Effector memory CD4-positive, alpha-beta T cell (primary cell): ENCODE measurements at places on chromosomes 2 and 18.

DNA sequence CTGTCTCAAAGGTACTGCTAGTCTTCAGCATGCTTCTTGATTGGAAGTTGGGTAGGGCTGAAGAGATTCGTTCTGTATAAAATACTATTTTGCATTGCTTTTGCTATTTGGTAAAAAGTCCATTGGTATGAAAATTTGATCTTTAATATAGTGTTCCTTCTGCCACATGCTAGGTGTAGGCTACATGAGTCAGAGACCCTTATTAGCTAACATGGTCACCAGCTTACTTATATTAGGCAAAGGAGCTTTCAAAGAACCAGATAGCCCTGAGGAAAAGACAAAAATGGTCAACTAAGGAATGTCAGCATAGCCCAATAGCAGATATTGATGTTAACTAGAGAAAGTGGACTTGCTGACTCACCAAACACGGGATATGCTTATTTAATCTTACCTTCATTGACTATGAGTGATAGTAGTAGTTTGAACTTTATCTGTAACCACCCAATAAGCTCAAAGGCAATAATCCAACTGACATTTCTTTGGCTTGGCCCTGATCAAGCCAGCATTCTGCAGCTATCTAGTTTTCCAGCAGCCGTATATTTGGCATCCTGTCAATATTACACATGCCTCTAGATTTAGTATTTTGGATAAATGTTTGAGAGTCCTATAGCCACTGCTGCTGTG is 110.0 kb downstream of the TPGS2 start:
- DNase-seq, result no peak

- DNase-seq, result no peak
Measured at GRCh38 chr2:145075454-145076062, 555.6 kb upstream of the ZEB2 start.

DNA sequence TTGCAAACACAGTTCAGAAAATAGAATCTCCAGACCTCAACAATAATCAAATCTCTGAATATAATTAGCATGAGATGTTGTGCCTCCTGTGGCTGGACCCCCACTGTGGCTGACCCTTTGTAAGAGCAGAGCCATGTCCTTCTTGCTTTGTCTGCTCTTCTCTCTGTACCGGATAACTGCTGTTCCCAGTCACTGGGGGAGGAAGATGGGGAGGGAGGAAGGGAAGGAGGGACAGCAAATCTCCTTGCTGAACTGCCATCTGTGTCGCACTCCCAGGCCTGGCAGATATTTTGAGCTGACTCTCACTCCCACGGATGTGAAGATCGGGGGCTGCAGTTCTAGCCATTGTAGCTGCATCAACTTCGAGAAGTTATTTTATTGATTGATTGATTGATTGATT is 319.0 kb upstream of the CXCR4 start:
- DNase-seq, result no peak

DNA sequence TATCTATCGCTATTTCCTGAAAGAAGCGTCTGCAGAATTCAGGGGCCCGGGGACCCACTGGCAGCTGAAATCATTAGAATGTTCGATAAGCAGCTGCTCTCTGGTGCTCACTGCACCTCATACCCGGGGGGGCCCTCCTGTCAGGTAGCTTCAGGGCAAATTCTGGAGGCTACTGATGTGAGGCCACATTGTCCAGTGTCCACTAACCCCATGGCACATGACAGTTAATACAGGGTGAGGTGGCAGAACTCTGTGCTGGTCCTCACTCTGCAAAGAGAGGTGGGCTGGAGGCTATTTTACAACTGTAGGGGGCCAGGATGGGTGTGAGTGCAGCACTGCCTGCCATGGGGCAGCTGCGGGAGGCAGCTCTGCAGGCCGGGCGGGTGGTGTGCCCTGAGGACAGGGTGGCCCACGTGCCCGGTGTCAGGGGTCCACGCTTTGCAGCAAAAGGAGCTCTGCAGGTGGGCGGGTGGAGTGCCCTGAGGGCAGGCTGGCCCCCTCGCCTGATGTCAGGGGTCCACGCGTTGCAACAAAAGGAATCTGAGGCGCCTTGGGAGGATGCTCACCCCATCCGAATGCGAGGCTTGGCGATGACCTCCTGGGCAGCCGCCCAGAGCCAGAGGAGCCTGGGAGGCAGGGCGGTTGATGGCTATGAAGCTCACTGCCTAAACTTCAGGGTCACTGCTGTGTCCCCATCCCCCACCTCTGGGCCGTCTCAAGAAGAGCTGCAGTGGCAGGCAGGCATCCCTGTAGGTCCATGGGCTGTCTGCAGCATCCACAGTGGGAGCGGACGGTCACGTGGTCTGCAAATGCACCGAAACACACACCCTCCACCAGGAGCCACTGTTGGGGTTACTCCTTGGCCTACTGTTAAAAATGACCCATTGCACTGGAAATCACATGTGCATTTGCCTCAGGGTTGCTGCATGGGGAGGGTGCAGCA is 207.0 kb upstream of the SALL3 start:
- no peak for DNase-seq

DNA sequence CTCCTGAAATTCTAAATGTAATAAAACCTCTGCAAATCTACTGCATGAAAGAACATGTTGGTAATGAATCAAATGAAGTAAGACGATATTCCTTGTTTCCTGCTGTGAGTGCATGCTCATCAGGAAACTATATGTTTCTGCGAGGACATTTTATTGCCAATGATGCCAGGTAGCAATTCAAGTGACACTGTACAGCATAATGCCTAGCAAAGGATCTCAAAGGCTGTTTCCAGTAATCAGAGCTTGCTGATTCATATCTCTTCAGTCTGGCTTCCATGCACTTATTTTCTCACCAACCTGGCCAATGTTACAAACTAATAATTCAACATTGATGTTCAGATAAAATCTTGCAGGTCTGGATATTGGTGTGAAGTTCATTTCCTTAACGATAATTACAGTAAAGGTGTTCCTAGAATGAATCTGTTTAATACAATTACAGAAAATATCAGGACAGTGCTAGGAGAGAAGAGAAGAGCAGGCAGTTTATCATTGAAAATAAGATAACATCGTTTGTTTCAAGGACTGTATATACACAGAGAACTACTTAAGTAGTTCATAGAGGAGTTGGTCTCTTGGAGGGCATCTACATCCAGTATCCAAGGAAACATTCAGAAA is 568.5 kb upstream of the SOX11 start:
- no peak for DNase-seq

DNA sequence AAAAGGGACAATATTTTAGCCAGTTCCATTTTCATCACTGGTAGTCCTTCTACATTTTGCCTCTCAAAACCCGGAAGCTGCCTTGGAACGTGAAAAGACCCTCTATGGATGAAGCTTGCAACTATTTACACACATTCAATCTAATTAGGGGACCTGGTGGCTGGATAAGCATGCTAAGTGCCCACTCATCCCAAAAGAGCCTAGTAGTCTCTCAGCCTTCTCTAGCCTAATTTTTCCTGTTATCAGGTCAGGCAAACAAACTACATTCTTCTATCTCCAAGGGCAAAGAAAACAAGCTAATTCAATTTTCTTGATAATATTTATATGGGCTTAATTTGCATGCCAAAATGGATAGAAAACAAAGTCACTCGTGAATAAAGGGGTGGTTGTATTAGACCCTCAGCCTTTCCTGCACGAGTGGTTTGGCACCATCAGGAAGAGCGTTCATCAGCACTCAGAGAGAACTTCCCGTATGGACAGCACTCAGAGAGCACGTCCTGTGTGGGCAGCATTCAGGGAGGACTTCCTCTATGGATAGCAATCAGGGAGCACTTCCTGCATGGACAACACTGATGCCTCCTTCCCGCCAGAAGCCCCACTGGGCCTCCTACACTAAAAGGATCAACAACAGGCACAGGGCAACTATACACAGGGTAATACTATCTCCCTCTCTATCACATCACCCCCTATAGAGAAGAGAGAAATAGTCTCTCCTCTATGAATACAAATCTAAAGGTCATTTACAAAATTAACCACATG is 122.2 kb downstream of the RBMS1 start:
- no peak for DNase-seq

DNA sequence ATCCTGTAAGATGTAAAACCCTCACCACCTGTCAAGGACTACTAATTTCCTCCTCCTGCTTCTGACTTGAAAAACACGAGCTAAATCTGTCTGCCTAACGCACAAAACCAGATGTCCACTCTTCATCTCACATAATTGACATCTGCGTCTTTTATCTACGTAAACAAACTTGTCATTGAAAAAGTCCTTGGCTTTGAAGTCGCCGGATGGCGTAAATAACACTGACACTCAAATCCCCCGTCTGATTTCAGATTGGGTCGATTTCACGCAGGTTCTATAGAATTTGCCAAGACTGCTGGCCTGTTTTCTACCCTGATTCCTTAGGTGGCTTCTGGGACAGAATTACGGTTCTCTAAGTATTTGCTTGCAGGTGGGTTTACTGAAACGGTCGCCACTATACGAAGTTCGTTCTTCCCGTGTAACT is 539 bp upstream of the MOB4 start:
- no peak for DNase-seq

DNA sequence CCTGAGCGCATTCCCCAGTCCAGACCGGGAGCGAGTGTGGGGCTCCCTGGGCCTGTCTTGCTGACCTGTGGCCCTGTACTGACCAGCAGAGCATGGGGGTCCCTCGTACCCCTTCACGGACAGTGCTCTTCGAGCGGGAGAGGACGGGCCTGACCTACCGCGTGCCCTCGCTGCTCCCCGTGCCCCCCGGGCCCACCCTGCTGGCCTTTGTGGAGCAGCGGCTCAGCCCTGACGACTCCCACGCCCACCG is 5.3 kb downstream of the NEU4 start:
- no peak for DNase-seq

DNA sequence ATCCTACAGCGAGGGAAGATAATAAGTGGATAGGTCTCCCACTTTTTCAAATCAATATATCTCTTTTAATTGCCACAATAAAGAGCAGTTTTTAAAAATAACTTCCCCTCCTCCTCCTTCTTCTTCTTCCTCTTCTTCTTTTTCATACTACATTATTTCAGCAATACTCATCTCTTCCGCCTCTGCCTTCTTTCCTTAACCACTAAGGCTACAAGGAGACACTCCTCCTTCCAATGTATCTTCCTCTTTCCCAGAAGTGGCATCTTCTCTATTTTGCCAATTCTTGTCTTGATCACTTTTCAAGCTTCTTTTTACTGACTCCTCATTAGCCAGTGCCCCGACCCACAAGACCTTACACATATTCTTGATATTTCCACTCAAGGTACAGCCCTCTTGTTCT is 546.6 kb upstream of the CHAC2 start:
- DNase-seq, result no peak

- no peak for DNase-seq
Measured at GRCh38 chr2:26846334-26847306, 1.3 kb upstream of the DPYSL5 start.

GRCh38 chr18:50994031-50994430 is 26.2 kb downstream of the ELAC1 start:
- no peak for DNase-seq

- DNase-seq, result no peak
Measured at GRCh38 chr2:138689705-138690104, 90.5 kb downstream of the NXPH2 start.

GRCh38 chr2:47666332-47666731 is 116.6 kb upstream of the MSH6 start:
- no peak for DNase-seq

GRCh38 chr2:82735336-82735735 is 1723.7 kb downstream of the SUCLG1 start:
- no peak for DNase-seq

DNA sequence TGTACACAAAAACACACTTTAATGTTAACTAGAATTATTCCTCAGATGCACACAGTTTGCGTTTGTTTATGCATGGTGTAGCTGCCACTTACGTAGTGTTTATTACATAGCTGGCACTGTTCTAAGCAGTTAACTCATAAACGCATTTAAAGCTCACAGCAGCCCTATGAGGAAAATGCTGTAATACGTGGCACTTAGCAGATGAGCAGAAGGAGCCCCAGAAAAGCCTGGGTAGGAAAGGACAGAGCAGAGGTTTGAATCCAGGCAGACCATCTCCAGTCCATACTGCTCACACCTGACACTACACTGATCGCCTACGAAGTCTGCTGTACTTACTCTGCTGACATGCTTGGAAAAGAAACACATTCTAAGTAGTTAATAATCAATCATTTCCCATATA is 66.6 kb downstream of the BCL2 start:
- DNase-seq, result no peak

GRCh38 chr2:158232476-158232875 is 130.8 kb downstream of the UPP2 start:
- no peak for DNase-seq

DNA sequence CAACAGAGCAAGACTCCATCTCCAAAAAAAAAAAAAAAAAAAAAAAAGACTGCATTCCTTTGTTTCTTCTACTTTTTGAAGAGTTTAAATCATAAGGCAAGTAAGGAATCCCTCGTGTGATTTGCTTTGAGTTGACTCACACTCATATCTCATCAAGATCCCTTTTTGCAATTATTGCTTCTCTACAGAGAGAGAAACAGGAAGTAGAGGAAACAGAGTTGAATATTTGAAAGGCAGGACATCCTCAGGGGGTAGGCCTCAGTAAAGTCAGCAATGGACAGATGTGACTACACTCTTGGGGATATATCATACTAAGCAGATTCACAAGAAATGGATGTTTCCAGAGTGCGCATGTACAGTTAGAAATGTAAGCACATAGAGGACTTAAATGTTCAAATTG is 11.2 kb upstream of the EFR3B start:
- DNase-seq, result no peak

- no peak for DNase-seq
Measured at GRCh38 chr2:60589104-60589503, 35.6 kb upstream of the BCL11A start.

GRCh38 chr18:34321066-34321465 is 96.4 kb upstream of the NOL4 start:
- DNase-seq, result no peak

DNA sequence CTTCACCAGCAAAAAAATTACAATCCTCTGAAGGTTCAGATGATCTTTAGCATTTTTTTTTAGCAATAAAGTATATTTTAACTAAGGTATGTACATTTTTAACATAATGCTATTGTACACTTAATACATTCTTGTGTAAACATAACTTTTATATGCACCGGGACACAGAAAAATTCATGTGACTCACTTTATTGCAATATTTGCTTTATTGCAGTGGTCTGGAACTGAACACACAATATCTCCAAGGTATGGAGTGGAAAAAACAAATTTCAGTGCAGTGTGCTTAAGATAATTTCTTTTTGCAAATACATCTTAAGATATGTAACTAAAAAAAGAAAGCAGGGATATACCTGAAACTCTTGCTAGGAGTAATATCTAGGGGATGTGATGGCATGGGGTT is 5.1 kb upstream of the TWSG1 start:
- DNase-seq, result no peak

GRCh38 chr2:11867926-11868325 is 121.5 kb downstream of the LPIN1 start:
- no peak for DNase-seq

DNA sequence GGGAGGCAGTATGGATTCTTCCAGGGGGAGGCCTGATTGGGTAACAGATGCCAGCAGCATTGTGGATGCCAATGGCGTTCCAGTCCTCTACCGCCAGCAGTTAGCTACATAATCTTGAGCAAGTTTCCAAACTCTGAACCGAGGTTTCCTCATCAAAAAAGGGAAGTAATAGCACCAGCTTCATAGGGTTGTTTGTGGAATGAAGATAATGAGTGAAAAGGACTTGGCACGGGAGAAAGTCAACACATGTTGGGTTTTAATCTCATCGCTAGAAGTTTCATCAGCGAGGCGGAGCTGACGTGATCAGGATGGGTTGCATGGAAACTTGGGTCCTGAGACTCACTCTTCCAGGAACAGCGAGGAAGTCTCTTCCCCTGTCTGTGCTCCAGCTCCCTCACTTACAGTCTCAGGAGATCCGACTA is 266.7 kb downstream of the SH3BP4 start:
- DNase-seq, result no peak
